ENCODE measurements at places on chromosomes 3 and 15.

- no peak for DNase-seq
Measured at GRCh38 chr15:26804063-26804804, 31.4 kb upstream of the GABRB3 start.

GRCh38 chr15:49692514-49693090, 71.8 kb downstream of the DTWD1 start:
- DNase-seq, result no peak

GRCh38 chr3:138451595-138452162, 17.3 kb downstream of the ESYT3 start:
- no peak for DNase-seq

DNA sequence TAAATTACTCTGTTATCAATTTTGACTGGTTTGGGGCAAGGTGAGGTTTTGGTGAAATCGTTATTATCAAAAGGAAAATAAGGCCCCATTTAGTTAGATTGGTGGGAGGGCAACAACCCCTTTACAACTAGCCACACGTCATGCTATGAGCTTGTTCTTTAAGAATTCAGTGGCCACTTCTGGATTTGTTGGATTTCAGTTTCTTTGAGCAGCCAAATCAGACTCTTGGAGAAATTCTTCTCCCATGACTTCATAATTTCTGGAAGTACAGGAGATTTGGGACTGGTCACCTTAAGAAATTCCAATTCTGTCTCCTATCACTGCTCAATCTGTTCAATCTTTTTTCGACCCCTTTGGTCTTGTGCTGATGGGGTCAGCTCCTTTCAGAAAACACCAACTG, 14.8 kb upstream of the WNT5A start:
- no peak for DNase-seq

- DNase-seq, result no peak
Measured at GRCh38 chr3:13506680-13507079, 26.6 kb downstream of the HDAC11 start.

GRCh38 chr15:37693926-37694325, 240.5 kb upstream of the TMCO5A start:
- no peak for DNase-seq

DNA sequence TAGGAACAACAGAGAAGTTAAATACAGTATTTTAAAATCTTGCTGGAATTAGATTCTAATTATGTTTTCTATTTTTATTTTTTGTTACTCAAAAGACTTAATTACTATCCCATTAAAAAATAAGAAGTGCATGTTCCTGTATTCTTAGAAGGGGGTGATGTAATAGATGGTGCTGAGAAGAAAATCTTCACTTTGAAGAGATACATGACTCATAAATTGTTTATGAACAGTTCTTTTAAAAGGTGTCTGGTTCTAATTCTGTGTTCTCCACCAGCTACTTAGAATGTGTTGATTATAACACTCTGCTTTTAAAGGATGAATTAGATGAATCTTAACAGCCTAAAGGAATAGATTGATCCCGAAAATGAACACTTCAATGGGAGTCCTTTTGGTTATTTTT, 8.2 kb downstream of the RCN2 start:
- no peak for DNase-seq

DNA sequence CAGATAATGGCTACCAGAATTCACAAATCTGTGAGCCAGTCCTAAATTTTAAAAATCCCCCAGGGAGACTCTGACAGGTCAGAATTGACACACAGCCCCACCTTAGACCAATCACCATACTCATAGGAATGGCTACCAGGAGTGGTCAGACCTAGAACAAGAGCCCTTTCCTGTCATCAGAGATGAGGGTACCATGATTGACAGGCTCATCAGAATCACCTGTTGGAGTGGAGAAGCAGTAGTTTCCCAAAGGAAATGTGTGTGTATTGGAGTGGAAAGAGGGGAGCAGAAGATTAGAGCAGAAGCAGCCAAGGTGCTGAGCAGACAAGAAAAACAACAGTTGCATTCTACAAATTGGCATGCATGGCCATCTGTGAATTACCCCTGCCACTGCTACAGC, 27.0 kb upstream of the SSR3 start:
- DNase-seq, result no peak

- DNase-seq, result no peak
Measured at GRCh38 chr3:119329551-119329950, 35.4 kb downstream of the ARHGAP31 start.

DNA sequence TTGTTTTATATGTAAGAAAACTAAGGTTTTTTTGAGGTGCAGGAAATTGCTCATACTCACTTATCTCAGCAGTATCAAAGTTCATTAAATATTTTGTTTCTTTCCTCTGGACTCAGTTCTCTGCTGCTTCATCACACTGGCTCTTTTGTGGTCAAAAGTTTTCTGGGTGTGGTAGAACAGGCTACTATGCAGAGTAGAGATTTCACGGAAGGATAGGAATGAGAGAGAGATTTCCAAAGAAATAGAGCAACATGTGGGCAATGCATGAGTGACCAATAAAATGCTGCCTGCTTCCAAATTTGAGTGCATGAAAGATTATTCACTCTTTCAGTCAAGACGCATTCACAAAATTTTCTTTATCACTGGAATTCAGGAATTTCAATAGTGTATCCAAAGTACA, 577.3 kb upstream of the SEMA6D start:
- DNase-seq, result no peak

DNA sequence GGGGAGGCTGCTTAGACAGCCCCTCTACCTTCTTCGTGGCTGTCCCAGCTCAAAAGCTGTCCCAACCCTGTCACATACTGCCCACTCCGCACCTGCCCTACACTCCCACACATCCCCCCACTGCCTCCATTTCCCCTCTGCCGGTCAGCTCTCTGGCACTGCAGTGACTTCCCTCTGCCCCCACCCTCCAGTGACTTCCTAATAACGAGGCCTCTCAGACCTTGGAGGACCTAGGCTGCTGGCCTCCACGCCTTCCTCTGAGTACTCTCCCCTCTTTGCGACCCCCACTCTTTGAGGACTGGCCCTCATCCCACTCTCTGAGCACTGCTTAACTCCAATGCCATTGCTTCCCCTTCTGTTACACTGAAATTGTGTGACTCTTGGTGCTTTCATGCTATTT, 45.3 kb downstream of the KY start:
- no peak for DNase-seq

- DNase-seq, result no peak
Measured at GRCh38 chr3:4800595-4800994, 178.6 kb upstream of the BHLHE40 start.
